ENCODE measurements at places on chromosomes 11 and 22.
A peak's percentile ranks its signal among the peaks of the same experiment; 100 is the strongest.

DNA sequence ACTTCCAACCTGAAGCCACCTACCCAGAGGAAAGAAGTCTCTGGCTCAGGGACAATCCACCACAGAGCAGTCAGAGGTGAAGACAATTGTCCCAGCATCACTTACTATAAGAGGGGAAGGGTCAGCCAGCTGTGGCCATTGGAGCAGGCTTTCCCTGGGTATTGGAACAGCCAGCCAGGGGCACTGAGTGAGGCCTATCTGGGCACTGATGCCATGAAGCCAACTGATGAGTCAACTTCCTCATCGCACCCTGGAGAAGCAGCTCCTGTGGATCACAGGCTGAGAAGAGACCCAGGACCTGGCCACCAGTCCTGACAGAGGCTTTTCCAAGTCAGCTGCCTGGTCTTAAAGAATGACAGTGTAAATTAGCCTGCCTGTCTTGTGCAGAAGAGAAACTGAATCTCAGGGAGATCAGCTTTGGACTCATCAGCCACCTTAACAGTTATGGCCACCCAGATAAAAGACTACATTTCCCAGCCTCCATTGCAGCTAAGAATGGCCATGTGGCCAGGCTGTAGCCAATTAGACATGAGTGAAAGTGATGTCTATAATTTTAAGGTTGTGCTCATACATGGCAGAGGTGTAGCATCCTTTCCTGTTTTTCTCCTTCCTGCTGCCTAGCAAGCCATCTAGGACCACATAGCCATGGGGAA, 19.0 kb downstream of the CHST1 start:
- peak; percentile 20 for DNase-seq

- DNase-seq, result no peak
Measured at GRCh38 chr11:3188496-3189195, 23.5 kb upstream of the OSBPL5 start.

DNA sequence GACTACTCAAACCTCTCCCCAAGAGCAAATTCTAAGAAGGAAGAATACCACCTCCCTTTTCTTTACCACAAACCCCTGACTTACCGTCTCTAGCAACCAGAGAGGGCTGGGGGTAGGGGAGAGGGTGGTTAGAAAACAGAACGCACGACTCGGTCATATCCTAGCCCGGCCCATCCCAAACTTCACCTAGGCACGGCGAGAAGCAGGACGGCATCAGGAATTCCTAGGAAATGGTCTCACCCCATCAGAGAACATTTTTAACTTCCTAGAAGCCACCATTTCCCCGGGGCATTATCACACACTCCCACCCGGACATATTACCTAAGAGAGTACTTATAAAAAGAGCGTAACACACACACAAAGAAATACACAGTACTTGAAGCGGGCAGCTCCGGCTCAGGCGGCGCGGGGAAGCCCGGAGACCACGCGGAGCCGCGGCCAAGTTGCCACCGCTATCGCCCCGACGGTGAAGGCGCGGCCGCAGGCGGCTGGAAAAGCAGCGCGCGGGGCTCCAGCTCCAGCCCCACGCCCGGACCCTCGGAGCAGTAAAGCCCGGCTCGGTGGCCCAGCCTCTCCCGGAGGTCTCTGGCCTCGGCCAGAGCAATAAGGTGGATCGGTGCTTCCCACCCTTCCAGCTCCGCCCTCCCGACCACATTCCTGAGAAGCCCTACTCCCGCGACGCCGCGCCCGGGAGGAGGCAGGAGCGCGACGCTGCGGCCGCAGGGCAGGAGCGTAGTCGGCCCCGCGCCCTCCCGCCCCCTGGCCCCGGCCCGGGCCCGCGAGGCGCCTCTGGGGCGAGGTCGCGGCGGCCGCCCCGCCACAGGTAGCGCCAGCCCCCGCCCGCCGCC, 878 bp downstream of the RRAS2 start:
- peak; percentile 8 for DNase-seq

GRCh38 chr11:19225581-19225980, 15.2 kb downstream of the E2F8 start:
- no peak for DNase-seq

GRCh38 chr11:115500547-115501501, 3.4 kb downstream of the CADM1 start:
- peak; percentile 17 for DNase-seq

DNA sequence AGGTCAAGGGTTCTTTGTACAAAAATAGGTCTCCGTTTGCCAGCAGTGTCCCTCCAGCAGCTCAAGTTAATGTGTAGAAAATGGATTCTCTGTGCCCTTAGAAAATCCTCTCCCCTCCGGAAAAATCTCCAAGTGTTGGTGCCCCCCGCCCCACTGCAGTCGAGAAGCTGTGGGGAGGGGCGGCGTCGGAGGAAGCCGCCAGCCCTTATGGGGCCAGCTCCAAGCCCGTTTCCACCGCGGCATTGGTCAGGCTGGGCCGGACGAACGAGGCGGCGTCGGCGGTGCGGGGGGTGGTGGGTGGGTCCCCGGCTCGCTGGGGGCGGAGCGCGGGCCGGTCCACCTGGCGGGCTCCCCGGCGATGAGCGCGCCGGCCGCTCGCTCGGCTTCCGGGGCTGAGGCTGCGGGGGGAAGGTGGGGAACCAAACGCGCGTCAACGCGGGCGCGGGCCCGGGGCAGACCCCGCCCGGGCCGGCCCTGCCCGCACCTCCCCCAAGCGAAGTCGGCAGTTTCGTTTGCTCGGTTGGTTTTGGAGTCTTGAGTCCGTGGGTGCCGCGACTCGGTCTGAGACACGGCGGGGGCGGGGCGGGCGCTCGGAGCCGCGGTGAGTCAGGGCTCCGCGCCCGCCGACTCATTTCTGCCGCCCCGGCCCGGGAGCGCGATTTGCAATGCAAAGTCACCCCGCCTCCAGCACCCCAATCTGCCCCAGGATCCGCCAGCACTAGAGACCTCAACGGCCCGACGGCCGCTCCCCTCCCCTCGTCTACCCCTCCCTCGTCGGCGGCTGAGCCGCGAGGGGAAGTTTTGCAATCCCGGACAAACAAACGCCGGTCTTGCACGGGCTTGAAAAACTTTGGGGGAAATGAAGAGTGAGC, 1.4 kb downstream of the ASCL2 start:
- DNase-seq, result peak; percentile 95

DNA sequence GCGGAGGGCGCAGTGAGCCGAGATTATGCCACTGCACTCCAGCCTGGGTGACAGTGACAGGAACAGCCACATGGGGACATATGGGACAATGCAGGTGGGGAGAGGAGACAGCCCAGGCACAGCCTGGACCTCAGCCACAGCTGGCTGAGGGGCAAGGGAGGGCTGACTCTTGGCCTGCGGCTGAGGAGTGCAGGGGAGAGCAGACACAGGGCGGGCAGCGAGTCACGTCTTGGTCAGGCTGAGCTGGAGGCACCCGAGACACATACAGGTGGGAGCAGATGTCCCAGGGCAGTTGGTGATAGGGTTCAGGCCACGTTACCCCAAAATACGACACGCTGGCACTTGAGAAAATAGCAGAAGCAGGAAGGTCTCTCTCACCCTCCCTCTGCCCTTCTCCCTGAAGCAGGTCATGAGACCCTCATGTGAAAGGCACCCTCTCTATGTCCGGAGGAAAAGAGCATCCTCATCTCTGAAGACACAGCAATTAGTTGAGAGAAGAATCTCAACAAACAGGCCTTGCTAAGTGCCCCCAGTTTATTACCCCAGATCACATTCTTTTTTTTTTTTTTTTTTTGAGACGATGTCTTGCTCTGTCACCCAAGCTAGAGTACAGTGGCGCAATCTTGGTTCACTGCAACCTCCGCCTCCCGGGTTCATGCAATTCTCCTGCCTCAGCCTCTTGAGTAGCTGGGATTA, 10.5 kb downstream of the KIAA0930 start:
- peak; percentile 61 for DNase-seq

DNA sequence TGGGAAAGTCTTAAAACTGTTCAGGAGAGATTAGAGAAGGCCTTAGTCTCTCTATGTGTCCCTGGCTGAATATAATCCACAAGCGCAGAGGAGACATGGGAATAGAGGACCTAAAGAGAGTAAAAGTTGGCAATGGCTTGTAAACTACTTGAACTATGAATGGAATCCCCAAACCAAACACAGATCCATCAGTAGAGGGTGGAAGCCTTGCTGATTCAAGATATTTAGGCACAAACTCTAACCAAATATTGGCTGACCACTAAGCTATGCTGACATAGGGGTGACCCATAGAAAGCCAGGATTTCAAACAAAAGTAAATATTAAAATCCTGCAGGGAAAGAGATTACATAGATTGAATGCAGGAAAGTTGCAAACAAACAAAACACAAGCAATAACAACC, 439.2 kb downstream of the DLG2 start:
- DNase-seq, result no peak

DNA sequence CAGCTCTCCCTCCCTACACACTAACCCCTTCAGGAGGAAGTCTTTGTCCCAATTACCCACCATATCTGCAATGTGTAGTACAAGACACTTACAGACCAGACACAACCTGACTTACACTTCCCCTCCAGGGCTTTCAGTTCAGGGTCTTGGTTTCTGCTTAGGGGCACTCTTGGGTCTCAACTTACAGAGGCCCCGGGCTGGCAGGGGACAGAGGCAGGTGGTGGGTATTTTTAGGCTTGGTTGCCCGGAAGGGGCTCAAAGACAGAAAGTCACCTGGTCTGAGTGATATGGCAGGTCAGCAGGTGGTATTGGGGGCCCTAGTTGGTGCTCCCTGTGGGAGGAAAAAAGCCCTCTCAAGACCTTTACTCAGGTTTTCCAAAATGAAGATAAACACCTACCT, 3.4 kb upstream of the TMEM184B start:
- DNase-seq, result no peak

- DNase-seq, result no peak
Measured at GRCh38 chr22:40498420-40499208, 128.2 kb downstream of the SGSM3 start.

DNA sequence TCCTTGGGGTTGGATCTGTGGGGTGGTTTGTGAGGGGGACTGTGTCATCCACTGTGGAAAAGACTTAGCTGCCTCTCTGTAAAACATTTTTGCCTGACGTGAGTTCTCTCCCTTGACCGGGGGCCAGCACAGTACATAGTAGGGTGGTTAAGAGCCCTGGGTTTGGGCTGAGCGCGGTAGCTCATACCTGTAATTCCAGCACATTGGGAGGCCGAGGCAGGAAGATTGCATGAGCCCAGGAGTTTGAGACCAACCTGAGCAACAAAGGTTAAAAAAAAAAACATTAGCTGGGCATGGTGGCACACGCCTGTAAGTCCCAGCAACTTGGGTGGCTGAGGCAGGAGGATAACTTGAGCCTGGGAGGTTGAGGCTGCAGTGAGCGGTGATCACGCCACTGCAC, 74.7 kb upstream of the WNT7B start:
- DNase-seq, result no peak

- no peak for DNase-seq
Measured at GRCh38 chr11:96333191-96333719, 9.7 kb downstream of the MAML2 start.

- no peak for DNase-seq
Measured at GRCh38 chr11:117425679-117426296, 98.1 kb downstream of the CEP164 start.

- no peak for DNase-seq
Measured at GRCh38 chr11:104690241-104690640, 208.0 kb downstream of the CASP12 start.

DNA sequence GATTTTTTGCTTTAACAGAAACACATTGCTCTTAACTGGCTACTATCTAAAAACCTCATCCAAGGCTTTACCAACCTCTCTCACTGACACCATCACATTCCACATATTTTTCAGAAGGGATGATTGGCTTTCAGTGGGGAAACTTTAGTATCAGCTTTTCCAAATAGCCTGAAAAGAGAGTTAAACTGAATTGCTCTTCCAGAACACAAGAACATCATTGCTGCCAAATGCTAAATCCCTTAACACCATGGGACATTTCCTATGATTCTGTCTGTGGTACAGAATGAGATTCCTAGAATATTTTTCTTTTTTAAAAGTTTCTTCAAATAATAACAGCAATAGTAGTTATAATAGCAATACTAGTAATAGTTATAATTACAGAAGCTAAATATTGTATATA, 45.4 kb downstream of the SOX6 start:
- no peak for DNase-seq

DNA sequence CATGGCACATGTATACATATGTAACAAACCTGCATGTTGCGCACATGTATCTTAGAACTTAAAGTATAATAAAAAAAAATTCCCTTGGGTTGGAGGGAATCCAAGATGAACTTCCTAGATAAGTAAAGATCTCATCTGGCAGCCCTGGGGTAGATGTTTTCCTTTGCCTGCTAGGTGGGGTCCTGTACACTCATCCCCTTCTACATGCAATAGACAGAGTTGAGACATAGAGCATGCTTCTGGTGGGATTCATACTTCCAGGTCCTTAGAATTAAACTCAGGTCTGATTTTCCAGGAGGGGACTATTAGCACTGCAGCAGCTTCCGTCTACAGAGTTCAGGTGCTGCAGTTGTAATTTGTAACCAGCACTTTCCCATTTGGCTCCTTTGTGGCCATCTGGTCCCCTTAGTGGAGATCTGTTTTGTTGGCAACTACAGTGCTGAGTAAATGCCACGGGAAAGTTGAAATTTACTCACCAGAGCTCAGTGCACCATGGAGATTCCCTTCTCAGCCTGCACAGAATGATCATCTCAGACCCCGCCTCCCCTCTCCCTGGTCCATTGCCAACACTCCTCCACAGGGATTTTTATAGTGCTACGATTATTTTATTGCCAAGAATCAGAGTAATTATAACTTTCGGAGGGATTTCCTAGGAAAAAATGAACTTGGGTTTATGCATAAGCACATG, 220.1 kb upstream of the E2F8 start:
- DNase-seq, result no peak

GRCh38 chr11:15750535-15751308, 605.6 kb downstream of the SOX6 start:
- DNase-seq, result no peak

DNA sequence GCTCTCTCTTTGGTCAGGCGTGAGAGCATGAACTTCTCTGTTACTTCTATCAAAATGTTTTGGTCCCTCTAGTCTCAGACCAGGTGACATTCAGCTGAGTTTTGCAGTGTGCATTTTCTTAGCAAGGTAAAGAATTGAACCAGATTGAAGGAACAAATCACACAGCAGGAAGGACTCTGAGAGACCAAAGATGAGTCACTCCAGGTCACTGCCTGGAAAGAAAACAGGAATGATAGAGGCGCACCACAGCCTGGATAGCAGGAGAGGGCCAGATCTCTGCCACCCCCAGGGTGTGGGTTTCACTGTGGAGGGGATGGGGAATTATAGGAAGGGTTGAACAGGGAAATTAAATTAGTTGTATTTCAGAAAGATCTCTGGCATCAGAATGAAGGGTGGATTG, 788.3 kb downstream of the NTM start:
- DNase-seq, result no peak

DNA sequence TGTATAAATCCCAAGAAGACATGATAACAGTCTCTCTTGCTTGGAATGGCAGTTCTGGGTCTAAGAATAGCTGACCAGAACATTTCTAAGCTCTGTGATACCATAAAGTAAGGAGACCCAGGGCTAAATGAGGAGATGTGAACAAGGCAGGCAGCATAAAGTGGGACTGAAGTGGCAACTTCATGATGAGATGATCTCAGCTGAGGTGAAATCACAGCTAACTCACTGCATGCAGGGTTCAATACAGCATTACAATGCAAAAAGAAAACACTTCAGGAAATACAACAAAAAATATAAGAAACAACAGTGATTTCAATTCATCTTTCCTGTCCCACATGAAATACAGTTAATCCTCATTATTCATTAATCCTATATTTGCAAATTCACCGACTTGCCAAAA, 44.6 kb downstream of the MRE11 start:
- peak; percentile 14 for DNase-seq

Data from inflammatory macrophage treated with lipopolysaccharide for 4 hours (primary cell).